ENCODE measurements at places on chromosomes 12 and 14.

- DNase-seq: no peak
Measured at GRCh38 chr12:76863837-76864236, 15.0 kb downstream of the CSRP2 start.

- DNase-seq: no peak
Measured at GRCh38 chr14:104383088-104383995, 196.2 kb upstream of the C14orf180 start.

DNA sequence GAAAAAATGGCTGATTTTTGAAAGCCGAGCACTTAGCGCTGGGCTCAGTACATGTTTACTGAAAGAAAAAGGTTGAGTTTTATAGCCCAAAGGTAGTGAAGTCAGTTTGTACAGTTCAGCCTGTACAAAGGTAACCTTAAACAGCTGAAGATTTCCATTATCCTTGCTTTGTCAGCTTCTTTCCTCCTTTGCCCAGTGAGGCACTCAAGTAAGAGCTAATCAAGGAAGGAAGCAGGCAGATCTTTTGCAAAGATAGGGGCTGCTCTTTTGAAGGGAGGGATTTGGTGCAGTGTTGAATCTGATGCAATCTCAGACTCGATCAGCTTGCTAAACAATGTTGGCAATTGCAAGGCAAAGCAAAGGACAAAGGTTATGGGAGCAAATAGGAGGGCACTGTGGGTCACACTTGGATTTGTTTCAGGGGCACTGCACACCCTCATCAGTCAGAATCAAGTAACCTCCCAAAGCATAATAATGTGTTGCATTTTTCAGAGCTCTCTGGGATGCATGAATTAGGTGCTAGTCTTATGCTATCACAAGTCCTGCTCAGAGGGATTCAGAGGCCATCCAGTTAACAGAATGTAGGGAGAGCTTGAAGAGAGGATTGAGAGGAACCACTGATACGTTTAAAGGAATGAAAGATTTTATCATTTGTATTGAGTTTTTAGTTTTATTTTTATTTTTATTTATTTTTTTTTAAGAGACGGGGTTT lies 44.4 kb downstream of the ANO6 start:
- DNase-seq: no peak

DNA sequence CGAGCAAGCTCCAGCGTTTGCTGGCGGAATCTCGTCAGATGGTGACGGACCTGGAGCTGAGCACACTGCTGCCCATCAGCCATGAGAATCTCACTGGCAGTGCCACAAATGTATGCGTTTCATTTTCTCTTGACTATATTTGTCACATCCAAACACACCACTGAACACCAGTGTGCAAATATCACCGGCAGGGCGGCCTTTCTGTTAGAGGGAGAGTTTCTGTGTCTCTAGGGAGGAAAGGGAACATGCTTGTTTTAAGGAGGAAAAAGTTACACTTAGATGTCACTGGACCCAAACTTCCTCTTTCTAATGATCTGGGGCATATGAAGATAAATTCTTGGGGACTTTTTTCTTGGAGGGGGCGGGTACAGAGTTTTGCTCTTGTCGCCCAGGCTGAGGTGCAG lies 21.9 kb upstream of the HIP1R start:
- peak; percentile 56 for DNase-seq

- DNase-seq: no peak
Measured at GRCh38 chr14:94322648-94323570, at the start of gene SERPINA6. TSS of gene SERPINA6 (minus strand) at chr14:94323336. CDS start at chr14:94314648, 8,688 bp downstream.

DNA sequence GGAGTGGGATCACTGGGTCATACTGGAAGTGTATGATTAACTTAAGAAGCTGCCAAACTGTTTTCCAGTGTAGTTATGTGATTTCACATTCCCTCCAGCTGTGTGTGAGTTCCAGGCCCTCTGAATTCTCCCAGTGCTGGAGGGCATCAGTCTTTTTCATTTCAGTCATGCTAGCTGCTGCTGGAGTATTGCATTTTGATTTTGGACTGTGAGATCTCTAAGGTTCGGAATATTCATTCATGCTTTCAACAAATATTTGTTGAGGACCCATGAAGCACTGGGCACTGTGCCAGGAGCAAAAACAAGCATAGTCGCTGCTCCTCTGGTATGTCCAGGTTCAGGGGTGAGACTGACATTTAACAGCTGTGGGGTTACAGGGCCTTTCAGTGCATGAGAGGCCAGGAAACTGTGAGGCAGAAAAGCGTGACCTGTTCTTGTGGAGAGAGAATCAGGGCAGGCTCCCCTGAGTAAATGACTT lies 133.2 kb downstream of the SCARB1 start:
- DNase-seq: no peak

- no peak for DNase-seq
Measured at GRCh38 chr12:40792792-40793386, 100.7 kb downstream of the CNTN1 start.

DNA sequence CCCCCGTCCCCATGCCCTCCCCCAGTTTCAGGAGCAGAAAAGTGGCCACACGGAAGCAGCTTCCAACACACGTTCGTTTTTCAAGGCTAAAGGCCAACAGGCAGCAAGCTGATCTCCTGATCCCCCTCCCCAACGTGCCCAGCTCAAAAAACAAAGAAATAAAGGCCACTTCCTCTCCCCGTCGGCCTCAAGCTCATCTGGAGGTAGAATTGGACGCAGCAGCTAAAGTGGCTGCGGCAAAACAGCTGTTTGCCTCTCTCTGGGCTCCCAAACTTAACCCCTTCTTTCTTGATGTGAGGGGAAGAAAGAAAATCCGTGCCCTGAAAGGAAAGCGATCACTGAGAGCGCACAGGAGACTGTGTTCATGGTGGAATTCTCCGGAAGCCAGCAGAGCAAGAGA lies 66.3 kb downstream of the SCARB1 start:
- DNase-seq: no peak

GRCh38 chr14:51859131-51859530 lies 1.3 kb upstream of the GNG2 start:
- DNase-seq: no peak

DNA sequence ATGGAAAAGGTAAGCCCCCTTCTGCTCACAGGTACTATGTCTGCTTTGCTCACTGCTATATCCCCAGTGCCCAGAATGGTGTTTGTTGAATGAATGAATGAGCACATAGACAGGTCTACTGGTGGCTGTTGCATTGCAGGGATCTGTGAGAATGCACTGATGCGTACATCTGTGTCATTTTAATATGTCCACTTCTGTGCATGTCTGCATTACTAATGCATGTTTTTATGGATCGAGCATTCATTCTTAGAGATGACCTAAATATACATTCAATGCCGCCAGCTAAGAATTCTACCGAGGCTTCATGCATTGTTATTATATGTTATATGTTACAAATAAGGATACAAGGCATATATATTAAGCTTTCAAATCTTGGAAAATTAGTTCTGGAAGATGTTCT lies 73.8 kb downstream of the SPRING1 start:
- DNase-seq: no peak

DNA sequence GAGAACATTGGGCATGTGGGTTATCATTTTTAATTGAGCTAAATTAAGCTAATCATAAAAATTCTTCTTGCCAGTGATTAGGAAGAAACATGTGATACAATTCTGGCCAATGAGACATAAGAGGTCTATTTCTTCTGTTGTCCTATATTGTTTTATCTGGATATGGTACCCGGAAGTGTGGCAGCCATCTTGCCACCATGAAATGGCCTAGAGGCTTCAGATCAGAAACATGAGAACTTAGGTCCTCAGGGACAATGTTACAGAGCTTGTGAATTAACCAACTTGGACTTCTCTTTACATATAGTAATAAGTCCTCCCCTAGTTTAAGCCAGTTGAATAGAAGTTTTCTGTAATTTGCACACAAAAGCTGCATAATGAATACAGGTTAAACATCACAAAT lies 30.5 kb downstream of the MBIP start:
- no peak for DNase-seq

- DNase-seq: no peak
Measured at GRCh38 chr14:20247646-20248246, 8.7 kb downstream of the OR11H4 start.

DNA sequence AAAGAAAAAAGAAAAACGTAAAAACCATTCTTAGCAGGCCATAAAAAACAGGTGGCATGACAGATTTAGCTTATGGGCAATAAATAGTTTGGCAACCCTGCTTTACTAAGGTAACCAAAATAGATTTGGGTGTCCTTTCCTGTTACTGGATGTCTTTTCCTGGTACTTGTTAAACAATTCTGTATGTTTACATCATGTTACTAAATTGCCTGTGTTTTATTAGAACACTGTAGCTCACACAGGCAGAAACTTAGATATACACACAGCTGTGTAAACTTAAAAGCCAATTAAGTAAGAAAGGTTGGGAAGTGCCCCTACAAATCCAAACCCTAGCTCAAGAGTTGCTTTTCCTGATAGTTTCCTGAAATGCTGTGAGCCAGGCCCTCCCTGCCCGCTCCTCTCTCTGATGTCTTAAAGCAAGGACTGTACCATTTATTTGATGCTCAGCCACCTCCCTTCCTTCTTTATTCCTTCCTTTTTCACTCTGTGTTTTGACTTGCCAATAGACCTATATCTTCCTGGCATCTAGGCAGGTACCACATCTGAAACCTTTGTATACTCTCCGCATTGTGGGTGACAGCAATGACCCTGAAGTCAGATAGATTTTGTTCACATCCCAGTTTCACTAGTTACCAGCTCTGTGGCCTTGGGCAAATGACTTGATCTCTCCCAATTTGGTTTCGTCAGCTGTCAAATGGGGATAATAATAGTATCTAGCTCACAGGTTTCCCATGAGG lies 3.7 kb upstream of the CAMKK2 start:
- DNase-seq: no peak

GRCh38 chr14:55734731-55735130 lies 154.7 kb downstream of the KTN1 start:
- no peak for DNase-seq

DNA sequence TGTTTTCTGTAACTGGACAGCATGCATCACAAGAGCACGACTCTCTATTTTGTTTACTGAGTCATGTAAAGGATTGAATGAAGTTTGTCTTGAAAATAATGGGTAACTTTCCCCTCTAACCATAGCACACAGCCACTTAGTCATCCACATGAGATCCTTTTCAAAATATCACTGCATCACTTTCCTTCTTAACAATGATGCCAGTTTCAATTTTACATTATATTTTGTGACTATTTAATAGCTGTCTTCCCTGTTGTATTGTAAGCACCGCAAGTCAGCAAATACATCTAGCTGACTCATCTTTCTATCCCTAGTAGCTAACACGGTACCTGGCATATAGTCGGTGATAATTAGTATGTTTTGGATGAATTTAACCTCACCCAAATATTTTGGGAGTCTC lies 83.3 kb upstream of the PPM1H start:
- DNase-seq: no peak

DNA sequence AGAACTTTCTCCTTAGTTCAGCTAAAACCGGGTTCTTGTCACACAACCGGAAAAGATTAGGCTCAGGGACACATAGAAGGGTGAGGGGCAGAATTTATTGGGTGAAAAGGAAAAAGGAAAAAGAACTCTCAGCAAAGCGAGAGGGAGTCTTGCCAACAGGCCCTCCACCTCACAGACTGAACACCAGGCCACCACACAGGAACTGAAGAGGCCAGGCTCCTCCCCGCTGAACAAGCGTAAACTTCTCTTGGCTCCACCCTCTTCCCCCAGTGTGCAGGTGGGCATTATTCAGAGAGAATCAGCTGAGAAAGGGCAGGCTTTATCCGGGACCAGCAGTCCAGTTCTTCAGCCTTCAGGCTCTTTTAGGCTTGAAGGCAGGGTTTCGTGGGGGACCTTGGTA lies 125.6 kb upstream of the FGD4 start:
- peak; percentile 65 for DNase-seq

- DNase-seq: no peak
Measured at GRCh38 chr12:14802721-14803010, 612 bp downstream of the WBP11 start.

DNA sequence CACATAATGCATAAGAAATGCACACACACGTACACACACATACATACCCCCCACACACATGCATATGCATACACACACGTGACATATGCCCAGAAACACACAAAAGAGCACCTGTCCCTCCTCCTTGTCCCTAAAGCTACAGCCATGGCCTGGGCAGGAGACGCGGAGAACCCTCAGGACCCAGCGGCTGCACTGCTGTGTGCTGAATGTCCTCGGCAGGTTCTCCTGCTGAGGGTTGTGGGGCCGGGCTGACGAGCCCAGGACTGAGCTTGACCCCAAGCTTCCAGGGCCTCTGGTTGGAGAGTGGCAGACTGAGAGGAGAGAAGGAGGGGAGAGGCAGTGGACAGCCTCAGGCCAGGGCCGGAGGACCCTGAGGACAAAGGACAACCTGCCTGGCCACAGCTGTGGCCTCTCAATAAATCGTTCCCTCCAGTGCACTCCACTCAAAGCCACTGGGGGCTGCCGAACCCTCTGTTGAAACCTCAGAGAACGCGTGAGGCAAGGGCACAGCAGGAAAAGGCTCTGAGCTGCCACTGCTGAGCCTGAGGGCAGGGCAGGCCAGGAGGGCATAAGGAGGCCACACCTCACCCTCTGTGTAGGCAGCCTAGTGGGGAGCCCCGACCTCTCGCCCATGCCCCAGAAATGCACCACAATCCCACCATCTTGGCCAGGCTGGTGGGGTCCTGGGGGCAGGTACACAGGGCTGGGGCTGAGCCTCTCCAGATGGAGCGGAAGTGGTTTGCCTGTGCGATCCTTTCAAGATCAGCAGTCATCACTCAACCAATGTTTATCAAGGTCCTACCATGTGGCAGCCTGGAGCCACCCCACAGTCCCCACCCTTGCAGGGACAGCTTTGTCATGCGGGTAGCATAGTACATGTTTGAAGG lies 3.1 kb downstream of the CACNA2D4 start:
- DNase-seq: peak; percentile 31

DNA sequence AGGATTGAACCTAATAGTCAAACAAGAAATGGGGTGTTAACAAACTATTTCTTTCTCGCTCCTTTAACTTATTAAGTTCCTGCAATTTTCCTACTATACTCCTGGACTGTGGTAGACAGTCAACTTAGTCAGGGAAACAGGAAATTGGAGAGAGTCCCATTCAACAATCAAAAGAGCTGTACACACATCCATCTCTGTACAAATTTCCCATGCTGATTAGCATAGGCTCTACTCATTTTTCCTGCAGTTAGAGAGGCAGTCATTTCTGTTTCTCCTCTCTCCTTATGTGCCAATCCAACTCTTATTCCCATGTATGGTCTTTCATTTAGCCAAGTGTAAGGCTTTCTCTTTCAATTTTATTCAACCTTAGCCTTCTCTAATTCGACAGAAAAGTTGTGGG lies 1168.5 kb upstream of the FLRT2 start:
- DNase-seq: no peak

GRCh38 chr14:56046996-56047395 lies 71.2 kb upstream of the PELI2 start:
- DNase-seq: no peak

DNA sequence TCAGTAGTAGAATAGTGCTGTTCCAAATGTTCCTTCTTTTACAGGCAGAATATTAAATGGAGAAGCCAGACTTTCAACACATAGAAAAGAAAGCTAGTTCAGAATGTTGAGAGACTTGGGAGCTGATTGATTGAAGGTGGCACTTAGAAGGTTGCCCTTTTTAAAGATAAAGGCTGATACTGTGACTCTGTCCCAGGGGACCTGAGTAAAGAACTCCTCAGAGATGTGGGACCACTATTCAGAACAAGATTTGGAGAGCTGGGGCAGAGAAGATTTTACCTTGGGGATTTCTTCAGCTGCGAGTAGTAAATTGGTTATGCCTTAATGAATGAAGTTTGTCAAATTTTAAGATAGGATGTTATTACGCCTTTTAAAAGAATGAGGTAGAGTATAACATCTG lies 21.4 kb upstream of the BTG1 start:
- no peak for DNase-seq

- peak; percentile 34 for DNase-seq
Measured at GRCh38 chr14:55339770-55340169, 68.5 kb downstream of the FBXO34 start.

Measured in GM13977 (cell line).